Stimulated activated CD8-positive, alpha-beta memory T cell treated with anti-CD3 and anti-CD28 coated beads, Interleukin-2, amount 100 ng/mL, for 1 hour (primary cell): ENCODE measurements at places on chromosomes 13 and 19.

GRCh38 chr19:9323557-9323918 is 441 bp upstream of the ZNF559 start:
- DNase-seq = no peak

DNA sequence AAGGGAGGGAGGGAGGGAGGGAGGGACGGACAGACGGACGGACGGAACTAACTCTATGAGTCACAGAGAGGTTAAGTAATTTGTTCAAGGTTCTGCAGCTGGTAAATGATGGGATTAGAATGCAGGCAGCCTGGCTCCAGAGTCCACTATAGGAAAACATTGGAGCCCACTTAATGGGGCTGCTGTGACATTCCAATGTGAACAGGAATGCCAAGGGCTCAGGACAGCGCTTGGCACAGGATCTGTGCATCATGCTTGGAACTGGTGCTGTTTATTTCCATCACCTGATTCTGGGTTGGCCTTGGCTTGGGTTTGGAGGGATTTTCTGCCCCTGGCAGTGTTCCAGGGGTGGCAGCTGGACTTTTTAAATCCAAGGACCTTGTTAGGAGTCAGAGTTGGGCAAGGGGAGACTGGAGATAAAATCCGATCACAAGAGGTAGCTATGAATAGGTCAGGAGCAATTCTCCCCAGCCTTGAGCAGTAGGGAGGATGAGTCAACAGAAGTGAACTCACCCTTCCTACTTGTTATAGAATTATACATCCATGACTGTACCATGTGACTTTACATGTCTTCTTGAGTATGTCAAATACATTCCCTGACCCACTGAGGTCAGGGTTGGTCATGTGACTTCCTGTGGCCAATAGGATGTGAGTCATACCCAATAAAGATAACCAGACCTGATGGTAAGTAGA is 7.8 kb upstream of the HIF3A start:
- no peak for DNase-seq

GRCh38 chr13:93108111-93108601 is 118.5 kb upstream of the GPC6 start:
- DNase-seq = no peak

GRCh38 chr13:67101730-67102467 is 128.2 kb downstream of the PCDH9 start:
- DNase-seq = no peak

DNA sequence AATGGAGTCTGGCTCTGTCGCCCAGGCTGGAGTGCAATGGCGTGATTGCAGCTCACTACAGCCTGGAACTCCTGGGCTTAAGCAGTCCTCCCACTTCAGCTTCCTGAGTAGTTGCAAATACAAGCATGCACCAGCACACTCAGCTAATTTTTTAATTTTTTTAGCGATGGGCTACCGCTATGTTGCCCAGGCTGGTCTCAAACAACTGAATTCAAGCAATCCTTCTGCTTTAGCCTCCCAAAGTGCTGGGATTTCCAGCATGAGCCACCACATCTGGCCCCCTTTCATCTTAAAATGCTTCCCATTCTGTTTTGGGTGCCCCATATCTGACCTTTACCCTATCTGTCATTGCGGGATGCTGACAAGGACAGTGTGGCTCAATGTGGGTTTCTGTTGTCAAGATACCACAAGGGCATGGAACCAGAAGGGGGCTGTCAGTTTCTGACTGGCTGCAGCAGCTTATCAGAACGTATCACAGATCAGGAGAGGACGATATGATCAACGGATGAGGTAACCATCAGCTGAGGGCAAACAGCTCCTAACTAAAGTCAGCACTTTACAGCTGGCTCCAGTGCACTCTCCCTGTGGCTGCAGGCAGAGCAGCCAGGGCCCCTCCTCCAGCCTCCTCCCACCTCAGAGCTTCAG is 32.4 kb downstream of the GPR42 start:
- no peak for DNase-seq

DNA sequence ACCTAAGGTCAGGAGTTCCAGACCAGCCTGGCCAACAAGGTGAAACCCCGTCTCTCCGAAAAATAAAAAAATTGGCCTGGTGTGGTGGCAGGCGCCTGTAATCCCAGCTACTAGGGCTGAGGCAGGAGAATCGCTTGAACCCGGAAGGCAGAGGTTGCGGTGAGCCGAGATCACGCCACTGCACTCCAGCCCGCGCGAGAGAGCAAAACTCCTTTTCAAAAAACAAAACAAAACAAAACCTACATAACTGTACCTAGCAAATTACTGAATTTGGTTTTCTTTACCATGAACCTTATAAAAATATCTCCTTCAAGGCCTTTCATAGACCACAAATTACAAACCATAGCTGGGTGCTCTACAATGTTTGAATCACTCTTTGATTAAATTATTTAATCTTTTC is 760 bp downstream of the ZNF91 start:
- DNase-seq = no peak

DNA sequence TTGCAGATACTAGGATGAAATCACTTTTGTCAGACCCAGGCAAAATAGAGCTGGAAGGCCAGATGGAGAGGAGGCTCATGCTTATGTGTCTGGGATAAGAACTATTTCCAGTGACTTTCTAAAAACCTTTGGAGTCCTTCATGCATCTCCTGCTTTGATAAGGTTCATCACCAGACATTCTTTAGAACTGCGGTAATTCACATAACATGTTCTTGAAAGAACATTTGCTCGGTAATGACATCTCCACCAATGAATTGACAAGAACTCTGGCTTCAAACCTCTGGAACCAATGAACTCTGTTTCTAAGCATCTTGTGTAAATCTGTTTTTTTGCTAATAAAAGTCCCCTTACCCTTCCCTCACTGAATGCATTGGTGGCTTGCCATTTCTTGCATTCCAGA is 112.0 kb upstream of the KL start:
- no peak for DNase-seq

DNA sequence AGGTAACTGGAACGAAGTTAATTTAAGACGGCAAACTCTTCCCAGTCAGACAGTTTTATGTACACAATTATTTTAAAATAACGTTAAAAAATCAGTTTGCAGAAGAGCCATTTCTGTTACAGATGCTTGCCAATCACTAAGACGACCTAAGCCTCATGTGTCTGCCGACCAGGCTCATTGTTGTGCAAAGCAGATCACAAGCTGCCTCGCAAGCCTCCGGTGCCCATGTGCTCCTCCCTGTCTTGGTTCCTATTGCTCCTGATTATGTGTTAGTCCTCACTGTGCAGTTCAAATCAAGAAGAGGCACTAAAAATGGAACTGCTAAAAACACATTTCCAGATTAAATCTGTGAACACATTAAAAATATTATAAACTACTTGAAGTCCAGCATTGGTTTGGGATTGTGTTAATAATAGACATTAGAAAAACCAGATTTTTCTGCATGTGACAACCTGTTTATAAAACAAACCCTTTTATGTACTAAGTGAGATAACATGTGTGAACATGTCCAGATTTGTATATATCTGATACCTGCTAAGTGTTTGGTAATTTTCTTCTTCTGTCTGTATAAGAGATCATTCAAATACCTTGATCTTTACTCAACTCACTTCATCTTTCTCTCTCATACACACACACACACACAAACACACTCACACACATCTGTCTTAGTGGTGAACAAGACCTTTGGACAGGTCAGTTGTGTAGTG is 81.9 kb upstream of the SLC15A1 start:
- no peak for DNase-seq

- no peak for DNase-seq
These were observed 244.8 kb downstream of the COG6 start for GRCh38 chr13:39900106-39900750.

- DNase-seq = no peak
These were observed 452.7 kb downstream of the FOXO1 start for GRCh38 chr13:40213779-40214178.

GRCh38 chr19:45364696-45365095 is 5.7 kb downstream of the ERCC2 start:
- no peak for DNase-seq

GRCh38 chr19:21758296-21758695 is 9.1 kb downstream of the ZNF100 start:
- DNase-seq = no peak

DNA sequence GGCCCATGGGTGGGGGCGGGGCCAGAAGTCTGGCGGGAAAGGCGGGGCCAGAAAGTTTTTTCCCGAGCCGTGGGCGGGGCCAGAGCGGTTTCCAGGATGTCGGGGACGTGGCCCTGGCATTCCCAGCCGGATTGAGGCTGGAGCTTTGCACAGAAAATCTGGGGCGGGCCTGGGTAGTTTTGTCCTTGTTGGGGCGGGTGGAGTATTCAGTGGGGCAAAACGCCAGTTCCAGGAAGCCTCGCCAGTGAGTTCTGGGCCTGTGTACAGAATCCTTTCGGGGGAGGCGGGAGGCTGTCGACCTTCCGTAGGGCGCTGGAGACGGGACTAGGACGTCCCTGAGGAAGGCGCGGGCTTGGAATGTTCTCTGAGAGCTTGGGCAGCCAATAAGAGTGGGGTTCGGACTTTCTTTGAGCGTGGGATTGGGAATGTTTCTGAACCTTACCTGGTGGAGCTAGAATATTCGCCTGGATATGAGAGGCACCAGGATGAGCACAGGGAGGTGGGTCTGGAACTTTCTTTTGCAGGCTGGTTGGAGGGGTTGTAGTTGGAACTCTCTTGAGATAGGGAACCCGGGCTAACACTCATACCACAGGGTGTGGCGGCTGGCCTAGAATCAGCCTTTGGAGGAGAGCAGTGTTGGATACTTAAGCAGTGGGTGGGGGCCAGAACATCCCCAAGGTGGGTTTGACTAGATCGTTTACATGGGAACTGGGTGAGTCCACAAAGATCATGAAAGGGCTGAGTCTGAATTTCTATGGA is 1.3 kb downstream of the CCDC9 start:
- no peak for DNase-seq

- DNase-seq = no peak
These were observed 192.7 kb upstream of the GPR12 start for GRCh38 chr13:26953291-26953690.

DNA sequence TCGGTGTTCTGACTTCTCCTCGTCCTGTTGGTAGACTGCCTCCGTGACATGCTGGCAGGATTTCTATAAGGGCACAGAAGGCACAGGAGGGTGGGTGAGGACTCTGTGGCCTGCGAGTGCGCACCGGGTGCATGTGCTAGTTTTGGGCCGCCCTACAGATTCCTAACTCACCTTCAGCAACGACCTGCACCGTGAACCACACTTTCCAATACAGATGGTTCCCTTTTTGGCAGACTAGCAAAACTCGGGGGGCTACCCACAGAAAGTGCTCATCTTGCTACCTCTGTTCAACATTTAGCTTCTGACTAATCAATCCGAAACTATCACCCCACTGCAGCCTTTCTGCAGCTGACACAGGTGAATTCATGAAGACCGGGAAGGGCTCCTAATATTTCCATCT is 14.1 kb upstream of the AMER2 start:
- no peak for DNase-seq

GRCh38 chr13:113345486-113345885 is 18.4 kb downstream of the GRTP1 start:
- DNase-seq = no peak

- no peak for DNase-seq
These were observed 484.3 kb upstream of the SGCG start for GRCh38 chr13:22696433-22696832.

GRCh38 chr19:23116802-23117571 is at the start of gene ZNF730:
Gene ZNF730, plus strand, starts transcription at chr19:23117025. Its CDS starts 149 bp downstream, at chr19:23117174.
- DNase-seq = peak; percentile 32

GRCh38 chr13:51063909-51064308 is 47.2 kb downstream of the C13orf42 start:
- DNase-seq = no peak

- no peak for DNase-seq
These were observed 3.4 kb downstream of the PRR36 start for GRCh38 chr19:7870571-7871436.

DNA sequence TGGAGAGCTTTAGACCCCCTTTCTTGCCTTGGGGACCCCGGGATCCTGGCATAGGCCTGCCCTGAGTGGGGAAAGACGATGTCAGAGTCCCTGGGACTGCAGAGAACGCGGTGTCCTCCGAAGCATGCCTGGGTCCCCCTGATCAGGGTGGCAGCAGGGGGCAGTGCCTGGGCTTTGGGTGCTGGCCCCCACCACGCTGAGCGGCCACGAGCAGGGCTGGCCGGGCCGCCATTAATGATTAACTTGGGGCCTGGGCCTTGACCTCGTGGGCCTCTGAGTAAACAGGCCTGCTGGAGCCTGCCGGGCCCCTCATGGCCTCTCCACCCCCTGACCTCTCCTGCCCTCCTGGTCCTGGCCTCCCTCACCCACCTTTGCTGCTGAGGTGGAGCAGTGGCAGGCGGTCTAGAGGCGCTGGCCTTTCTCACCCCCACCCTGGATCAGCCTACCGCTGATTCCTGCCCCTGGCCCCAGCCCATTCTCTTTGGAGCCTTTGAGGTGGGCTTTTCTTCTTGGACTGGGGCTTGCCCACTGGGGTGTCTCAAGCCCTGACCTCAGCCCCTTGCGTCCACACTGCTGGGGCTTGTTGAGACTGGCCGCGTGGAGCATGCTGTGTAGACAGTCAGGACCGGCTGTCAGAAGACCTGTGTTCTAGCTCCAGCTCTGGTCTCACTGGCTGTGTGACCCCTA is 26.3 kb downstream of the CEBPA start:
- no peak for DNase-seq

GRCh38 chr13:35714588-35715377 is 238.3 kb upstream of the MAB21L1 start:
- DNase-seq = no peak

GRCh38 chr13:36357692-36358091 is 11.5 kb upstream of the SPART start:
- no peak for DNase-seq

GRCh38 chr13:56697011-56697410 is 443.7 kb upstream of the PRR20A start:
- no peak for DNase-seq

- no peak for DNase-seq
These were observed 3.1 kb downstream of the SPC24 start for GRCh38 chr19:11152318-11153062.

DNA sequence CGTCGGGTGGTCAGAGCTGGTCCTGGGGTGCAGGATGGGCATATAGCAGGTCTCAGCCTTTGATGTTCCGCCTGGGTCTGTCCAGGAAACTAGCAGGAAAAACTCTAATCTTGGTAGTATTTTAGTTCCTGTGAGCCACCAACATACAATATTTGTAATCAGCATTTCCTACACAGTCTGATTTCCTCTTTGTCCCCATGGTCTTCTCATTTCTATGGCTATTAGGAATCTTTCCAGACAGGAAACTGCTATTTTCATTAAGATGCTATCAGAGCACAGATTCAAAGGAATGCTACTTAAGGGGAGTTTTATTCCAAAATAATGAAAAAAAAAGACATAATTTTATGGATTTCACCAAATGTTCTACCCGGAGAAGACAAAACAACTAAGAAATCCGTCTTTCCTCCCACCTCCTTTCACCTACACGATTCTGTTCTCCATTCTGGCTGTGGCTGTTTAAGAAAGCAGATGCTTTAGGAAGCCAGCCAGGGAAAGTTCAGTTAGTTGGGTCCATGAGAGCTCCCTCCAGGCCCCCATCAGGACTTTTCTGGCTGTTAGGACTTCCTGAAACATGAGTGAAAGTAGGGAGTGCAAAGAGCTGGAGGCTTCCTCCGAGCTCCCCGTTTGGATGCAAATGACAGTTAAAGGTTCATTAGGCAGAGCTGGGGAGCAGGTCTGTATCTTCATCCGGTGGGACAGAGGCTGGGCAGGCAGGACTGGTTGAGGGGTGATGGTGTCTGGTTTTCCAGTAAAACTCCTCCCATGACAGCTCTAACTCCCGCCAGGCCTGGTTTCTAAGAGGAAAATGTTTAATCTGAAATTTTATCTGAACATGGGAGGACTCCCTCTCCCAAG is 36.3 kb downstream of the SHISA2 start:
- DNase-seq = no peak
